NCI-H748 treated with DMSO at 0.1 percent for 48 hours (cell line): ENCODE measurements at places on chromosomes 3 and 15.

- no peak for DNase-seq
Observed at GRCh38 chr3:45509038-45509767, 85.3 kb upstream of the LIMD1 start.

DNA sequence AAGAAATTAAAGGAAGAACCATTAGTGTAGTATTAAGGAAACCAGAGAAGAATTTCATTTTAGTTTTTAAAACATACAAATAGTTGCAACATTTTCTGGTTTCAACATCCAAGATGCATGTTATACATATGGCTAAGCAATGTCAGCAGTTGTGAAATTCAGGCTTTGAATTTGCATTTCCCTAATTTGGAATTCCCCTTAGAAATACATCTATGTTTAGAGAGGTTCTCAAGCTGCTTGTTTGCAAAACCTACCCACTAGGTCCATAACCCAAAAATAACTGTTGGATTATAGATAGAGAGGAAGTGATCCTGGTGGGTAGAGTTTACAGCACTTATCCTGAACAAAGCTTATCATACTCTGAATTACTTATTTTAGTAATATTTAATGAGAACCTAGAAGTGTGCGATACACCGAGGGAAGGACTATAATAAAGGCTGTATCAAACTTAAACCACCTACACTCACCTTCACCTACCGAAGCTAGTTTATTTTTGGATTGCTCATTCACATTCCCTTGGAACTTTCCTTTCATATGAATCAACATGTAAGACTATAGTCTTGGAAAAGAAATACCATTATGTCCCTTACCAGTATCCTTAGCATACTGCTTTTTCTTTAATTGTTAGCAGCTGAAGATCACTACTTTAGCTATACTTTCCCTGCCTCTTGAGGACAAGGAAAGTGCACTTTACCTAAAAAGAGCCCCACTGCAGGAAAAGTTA is 60.6 kb downstream of the CHAC1 start:
- no peak for DNase-seq

DNA sequence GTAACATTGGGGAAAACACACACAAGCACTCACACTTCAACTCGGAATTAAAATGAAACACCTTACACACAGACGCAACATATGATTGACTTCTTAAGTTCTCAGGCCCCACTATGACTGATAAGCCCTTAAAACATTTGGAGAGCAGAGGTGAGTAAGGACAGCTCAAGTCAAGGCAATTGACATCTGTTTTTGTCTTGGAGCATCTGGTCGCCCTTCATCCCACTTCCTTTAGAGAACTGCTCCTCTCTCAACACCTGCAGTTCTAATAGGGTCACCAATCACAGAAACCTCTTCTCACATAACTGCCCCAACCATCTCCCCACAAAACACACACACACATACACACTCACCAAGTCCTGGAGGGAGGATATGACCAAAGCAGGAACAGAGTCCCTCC is 43.4 kb downstream of the ERC2 start:
- DNase-seq = no peak

DNA sequence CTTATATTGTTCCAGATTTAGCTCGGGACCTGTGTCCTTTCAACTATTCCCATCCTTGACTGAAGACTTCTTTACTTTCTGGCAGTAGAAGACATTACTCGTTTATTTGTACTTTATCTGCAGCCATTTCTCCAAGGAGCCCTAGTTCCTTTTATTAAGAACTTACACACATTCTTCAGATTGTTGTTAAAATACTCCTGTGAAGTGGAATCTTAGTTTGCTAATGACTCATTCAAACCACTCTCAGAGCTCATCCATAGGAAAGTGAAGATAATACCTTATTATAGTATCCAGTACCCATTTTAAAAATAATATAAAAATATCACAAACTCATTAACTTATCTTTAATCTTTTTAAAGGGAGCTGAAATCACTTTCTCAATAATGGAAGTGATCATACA is 63.5 kb downstream of the C3orf70 start:
- no peak for DNase-seq

DNA sequence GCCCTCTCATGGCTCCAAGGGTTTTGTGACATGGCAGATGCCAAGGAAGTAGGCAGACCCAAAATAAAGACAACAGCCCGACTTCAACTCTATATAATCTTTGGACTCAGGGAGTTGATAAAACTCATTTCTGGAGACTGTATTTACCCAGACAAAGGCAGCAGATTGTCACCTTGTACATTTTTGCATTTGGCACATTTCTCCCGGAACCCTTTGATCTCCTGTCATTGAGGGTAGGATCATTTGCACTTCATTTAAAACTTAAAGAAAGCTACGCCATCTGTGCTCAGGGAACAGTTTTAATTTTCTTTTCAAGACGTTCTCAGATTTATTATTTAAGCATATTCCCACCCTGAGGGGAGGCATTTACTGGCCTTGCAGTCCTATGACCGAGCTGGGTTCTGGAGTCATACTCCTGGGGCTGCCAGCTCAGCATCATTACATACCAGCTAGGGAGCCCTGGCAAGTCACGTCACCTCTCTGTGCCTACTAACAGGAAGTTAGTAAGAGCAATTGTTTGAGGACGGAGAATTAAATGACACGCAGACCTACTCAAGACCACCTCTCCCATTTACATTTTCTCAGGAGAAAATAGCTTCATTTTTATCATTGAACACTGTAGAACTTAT is 5.9 kb downstream of the CDCP1 start:
- no peak for DNase-seq

DNA sequence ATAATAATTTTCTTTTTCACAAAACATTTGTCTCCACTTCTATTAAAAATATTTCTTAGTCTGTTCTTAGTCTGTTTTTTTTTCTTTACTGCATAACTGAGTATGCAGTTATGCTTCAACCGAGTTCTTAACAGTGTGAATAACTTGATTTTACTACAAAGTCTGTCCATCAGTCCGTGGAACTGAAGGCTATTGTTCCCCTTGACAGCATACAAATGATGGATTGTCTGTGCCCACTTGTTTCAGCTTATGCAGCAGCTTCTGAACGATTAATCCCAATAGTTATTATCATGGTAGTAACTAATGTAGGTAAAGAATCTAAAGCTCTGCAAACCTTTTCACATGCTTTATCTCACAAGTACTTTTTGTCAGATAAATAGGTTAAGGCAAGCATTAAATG is 150.7 kb downstream of the SSR3 start:
- no peak for DNase-seq

GRCh38 chr3:150975992-150976368 is 3.5 kb upstream of the CLRN1 start:
- DNase-seq = no peak

DNA sequence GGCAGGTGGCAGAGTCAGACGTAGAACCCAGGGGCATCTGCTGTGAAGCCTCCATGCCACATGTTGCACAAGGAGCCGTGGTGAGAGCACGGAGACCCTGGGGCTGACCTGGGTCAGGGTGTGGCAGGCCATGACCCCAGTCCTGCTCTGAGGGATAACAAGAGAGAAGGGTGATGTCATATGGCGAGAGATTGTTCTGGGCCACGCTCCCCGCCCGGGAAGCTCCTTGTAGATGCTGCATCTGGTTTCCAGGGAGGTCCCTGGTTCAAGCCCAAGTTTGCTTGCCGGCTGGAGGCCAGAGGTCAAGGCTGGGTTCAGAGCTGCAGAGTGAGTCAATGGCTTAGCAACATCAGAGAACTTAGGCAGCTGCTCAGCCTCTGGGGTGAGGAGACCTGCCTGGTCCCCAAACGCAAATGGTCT is 17.3 kb downstream of the FGD5 start:
- DNase-seq = no peak

- no peak for DNase-seq
Observed at GRCh38 chr3:156892701-156893100, 66.5 kb downstream of the LEKR1 start.

DNA sequence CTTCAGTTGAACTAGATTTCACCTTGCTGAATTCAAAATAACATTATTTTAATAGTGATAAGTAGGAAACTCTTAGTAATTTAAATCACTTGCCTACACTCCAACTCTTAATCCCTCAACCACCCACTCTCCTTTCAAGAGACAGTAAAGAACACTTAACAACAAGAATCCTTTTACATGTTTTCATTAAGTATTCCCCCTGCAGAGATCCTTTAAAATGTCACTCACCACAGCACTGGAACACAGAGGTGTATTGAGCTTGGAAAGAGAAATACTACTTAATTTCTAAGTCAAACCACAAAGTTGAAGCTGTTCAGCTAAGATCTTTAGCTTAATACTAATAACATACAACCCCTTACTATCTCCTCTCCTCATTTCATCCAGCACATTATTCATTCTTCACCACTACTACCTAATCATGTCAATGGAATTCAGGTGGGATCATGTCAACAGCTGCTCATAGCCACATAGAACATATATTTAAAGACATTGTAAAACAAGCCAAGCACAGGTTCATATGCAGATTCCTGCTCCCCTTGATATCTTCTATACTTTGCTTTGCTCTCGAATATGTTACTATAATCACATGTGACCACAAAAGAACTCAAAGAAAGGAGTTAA is 40.5 kb downstream of the IMPG2 start:
- DNase-seq = no peak

DNA sequence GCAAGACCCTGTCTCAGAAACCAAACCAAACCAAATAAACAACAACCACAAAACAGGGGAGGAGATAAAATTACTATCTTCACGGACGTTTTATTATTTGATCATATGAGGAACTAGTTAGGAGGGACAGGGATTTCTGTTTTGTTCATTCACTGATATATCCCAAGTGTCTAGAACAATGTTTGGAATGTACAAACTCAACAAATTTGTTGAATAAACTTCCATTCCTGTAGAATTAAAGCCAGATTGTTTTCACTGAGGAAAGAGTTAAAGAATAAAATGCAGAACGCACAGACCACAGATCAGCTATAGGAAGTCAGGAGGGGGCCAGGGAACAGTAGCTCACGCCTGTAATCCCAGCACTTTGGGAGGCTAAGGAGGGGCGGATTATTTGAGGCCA is 6.5 kb upstream of the STRC start:
- DNase-seq = no peak

DNA sequence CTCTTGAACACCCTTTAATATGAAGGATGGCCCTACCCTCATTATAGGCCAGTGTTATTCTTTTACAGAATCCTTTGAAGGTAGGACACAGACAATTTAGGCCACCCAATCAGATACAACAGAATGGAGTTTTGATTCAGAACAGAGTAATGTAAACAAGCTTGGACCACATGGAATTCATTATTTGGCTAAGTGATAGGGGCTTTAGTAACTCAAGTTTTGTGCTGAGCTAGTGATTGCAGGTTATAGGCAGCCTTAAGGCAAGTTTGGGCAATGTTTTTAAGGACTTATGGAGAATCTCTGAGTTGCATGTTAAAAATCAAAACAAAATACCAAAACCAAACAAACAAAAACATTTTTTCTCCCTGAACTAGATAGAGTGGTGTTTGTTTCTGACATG is 312.1 kb upstream of the ROBO1 start:
- DNase-seq = no peak

DNA sequence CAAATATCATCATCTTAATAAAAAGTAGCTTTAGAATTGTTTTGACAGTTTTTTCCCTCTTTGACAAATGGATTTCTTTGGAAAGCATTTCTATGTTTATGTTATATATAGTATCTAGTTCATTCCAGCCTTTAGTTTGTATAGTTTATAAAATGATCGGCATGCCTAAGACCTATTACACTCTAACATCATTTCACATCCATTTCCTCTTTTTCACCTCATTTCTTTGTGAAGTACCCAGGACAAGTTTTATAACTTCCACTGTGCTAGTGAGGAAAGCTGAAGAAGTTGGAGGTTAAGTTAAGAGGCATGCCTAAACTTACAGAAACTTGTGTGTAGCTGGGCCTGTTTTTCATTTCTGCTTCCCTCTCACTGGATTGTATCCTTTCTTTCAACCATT is 178.4 kb downstream of the TP63 start:
- no peak for DNase-seq

DNA sequence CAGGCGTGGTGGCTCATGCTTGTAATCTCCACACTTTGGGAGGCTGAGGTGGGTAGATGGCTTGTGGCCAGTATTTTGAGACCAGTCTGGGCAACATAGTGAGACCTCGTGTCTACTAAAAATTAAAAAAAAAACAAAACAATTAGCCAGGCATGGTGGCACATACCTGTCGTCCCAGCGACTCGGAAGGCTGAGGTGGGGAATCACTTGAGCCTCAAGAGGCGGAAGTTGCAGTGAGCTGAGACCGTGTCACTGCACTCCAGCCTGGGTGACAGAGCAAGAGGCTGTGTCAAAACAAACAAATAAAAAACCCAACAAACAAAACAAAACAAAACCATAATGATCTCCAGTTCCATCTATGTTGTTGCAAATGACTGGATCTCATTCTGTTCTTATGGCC is 341.3 kb upstream of the CFAP20DC start:
- no peak for DNase-seq

DNA sequence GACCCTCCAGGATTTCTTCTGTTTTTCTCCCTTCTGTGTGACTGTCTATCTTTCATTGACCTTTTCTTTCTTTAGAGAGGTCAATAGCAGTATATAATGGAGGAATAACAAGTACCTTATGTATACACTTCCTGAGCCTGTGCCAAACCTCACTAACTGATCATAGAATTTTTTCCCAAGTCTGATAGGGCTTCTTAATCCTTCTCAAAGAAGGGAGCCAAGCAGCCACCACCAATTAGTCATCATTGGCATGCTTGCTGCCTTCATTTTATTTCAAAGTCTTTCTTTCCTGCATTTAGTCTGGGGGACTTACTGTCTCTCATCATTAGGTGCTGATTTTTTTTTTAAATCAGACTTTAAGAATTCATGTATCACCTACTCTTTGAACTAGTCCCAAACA is 327.0 kb downstream of the FEZF2 start:
- no peak for DNase-seq

- DNase-seq = no peak
Observed at GRCh38 chr3:38264353-38264771, 1.2 kb upstream of the SLC22A13 start.

GRCh38 chr3:131762981-131763564 is 260.3 kb upstream of the MRPL3 start:
- DNase-seq = no peak

- DNase-seq = peak; percentile 24
Observed at GRCh38 chr3:165642761-165643420, 194.3 kb downstream of the BCHE start.

DNA sequence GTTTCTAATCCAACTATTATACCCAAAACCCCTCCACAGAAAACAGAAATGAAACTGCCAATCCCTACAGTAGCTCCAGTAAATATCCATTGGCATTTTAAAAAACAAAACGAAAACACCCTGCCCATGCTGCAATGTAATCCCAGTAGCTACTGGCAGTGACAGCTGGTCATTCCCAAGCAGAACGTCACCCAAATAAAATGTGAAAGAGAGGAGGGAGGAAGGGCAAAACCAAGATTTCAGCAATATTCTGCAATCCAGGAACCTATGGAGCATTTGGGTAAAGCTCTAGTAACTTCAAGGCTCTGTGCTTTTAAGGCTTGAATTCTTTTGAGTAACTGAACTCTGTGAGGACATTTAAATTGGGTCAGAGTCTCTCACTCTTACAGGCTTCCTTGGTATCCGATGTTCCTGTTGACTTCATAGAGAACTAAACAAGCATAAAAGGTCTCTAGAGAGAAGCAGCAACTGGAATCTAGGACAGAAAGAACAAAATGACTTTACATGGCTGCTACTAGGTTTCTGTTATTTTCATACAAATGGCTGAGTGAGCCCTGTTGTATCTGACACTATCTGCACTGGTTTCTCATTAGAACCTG is 136.2 kb downstream of the TNIK start:
- DNase-seq = no peak
